LHCN-M2 (cell line): ENCODE measurements at places on chromosomes 2 and 18.

- no peak for DNase-seq
Observed at GRCh38 chr2:200781616-200782015, 30.1 kb upstream of the BZW1 start.

DNA sequence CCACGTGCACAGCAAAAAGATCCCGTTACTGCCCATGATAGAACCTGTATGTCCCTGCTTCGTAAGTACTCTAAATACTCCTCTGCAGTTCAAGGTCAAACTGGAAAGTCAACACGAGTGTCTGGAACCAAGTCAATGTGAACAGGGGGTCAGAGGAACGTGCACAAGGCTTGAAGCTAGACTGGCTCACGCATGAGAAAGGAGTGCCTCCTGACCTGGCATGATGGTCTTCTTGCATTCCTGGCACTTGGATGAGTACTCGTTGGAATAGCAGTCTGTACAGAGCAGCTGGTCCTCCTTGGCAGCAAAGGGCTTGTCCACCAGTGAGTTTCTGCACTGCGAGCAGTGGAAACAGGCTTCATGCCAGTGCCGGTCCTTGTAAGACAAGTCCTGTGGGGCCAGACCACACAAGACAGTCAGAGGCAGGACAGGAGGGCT is 25.5 kb downstream of the FHL2 start:
- no peak for DNase-seq

- DNase-seq, result no peak
Observed at GRCh38 chr2:73069041-73069854, 2.3 kb downstream of the SFXN5 start.

DNA sequence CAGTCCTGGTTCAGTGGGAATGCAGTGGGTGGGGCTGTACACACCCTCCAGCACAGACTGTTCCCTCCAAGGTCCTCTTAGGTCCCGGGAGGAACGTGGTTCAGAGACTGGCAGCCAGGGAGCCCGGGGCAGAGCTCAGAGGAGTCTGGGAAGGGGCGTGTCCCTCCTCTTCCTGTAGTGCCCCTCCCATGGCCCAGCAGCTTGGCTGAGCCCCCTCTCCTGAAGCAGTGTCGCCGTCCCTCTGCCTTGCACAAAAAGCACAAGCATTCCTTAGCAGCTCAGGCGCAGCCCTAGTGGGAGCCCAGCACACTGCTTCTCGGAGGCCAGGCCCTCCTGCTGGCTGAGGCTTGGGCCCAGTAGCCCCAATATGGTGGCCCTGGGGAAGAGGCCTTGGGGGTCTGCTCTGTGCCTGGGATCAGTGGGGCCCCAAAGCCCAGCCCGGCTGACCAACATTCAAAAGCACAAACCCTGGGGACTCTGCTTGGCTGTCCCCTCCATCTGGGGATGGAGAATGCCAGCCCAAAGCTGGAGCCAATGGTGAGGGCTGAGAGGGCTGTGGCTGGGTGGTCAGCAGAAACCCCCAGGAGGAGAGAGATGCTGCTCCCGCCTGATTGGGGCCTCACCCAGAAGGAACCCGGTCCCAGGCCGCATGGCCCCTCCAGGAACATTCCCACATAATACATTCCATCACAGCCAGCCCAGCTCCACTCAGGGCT is 17.5 kb upstream of the FAHD2A start:
- DNase-seq, result peak; percentile 8

DNA sequence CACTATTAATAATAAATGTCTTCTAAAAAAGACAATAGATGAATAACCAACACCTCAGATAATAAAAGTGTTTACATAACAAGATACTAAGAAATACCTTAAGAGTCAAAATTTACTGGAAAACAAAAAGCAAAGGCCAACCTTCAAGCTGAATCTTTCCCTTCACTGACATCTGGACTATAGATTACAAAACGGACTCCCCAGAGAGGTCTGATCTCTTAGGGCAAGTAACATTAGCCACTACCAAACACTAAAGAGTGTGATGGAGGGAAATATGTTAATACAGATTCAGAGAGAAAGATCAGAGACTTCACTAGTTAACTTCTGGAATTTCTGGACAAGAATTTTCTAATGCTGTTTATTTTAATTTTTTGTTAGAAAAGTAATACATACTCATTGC is 13.9 kb downstream of the CLASP1 start:
- peak; percentile 59 for DNase-seq

GRCh38 chr2:13522917-13523821 is 806.4 kb downstream of the TRIB2 start:
- DNase-seq, result peak; percentile 5

DNA sequence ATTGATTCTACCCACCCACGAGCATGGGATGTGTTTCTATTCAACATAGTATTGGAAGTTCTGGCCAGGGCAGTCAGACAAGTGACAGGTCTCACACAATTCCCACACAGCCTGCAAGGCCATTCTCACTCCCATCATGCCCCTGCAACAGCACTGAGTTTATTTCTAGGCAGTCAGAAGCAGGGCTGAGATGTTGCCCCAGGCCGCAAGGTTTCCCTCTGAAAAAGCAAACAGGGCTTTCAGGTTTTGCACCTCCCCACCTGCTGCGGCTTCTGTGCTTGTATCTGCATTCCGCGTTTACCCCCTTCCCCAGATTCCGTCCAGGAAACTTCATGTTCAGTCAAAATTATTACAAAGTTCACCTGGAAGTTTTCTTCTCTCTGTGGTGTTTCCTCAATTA is 9.4 kb upstream of the TACR1 start:
- no peak for DNase-seq

- DNase-seq, result peak; percentile 4
Observed at GRCh38 chr18:13725566-13726231, 659 bp downstream of the FAM210A start.

DNA sequence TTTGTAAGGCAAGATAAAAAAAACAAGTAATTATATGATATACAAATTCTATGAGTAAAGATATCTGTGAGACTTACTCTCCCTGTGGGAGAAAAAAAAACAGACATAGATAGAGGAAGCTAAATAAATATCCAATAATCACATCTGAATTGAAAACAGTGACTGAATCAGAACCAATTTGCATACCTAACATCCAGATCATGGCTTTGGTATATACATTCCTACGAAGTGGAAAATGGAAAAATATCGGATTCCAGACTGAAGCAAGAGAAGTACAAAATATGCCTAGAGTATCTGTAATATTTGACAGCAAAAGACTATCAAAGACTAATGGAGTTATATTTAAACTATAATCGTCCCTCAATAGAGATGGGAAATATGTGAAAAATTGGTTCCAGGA is 1108.1 kb upstream of the CHAC2 start:
- no peak for DNase-seq

- DNase-seq, result no peak
Observed at GRCh38 chr2:16373341-16373740, 292.3 kb downstream of the CYRIA start.

DNA sequence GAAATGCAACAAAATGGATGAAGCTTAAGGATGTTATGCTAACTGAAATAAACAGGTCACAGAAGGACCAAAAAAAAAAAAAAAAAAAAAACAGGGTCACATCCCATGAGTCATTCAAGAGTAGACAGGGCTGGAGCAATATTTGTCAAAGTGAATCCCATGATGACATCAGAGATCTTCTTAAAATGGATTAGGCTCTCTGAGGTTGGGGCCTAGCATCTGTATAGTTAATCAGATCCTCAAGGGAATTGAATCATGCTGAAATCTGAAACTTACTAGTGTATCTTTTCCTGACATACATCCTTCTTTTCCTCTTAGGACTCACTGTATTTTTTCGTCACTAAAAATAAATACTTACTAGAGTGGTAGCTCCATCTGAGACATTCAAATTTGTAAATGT is 380.6 kb upstream of the NXPH2 start:
- peak; percentile 94 for DNase-seq

GRCh38 chr2:11393711-11394236 is 49.3 kb upstream of the ROCK2 start:
- DNase-seq, result no peak

- no peak for DNase-seq
Observed at GRCh38 chr2:27225526-27225925, 8.4 kb downstream of the CAD start.

DNA sequence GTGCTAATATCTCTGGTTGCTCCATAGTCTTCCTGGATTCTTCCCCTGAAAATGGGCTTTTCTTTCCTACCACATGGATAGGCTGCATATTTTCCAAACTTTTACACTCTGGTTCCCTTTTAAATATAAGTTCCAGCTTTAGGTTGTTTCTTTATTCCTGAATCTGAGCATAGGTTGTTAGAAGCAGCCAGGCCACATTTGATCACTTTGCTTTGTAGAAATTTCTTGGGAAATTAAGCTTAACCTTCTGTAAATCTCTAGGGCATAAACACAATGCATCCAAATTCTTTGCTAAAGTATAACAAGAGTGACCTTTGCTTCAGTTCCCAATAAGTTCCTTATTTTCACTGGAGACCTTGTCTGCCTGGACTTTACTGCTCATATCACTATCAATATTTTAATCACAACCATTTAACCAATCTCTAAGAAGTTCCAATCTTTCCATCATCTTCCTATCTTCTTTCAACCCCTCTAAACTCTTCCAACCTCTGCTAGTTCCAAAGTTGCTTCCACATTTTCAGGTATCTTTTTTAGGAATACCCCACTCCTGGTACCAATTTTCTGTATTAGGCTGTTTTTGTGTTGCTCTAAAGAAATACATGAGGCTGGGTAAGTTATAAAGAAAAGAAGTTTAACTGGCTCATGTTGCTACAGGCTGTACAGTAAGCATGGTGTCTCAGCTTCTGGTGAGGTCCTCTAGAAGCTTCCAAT is 389.6 kb upstream of the HS6ST1 start:
- no peak for DNase-seq

GRCh38 chr2:47260971-47261370 is 105.9 kb upstream of the STPG4 start:
- no peak for DNase-seq

GRCh38 chr18:27749194-27749593 is 427.7 kb downstream of the CDH2 start:
- DNase-seq, result no peak

- no peak for DNase-seq
Observed at GRCh38 chr2:103594823-103595222, 833.0 kb downstream of the TMEM182 start.

- DNase-seq, result no peak
Observed at GRCh38 chr2:237480556-237480955, 6.5 kb upstream of the MLPH start.

GRCh38 chr2:230160112-230160660 is 59.6 kb downstream of the SP110 start:
- peak; percentile 34 for DNase-seq

- peak; percentile 75 for DNase-seq
Observed at GRCh38 chr2:67752969-67753368, 309.8 kb downstream of the C1D start.

DNA sequence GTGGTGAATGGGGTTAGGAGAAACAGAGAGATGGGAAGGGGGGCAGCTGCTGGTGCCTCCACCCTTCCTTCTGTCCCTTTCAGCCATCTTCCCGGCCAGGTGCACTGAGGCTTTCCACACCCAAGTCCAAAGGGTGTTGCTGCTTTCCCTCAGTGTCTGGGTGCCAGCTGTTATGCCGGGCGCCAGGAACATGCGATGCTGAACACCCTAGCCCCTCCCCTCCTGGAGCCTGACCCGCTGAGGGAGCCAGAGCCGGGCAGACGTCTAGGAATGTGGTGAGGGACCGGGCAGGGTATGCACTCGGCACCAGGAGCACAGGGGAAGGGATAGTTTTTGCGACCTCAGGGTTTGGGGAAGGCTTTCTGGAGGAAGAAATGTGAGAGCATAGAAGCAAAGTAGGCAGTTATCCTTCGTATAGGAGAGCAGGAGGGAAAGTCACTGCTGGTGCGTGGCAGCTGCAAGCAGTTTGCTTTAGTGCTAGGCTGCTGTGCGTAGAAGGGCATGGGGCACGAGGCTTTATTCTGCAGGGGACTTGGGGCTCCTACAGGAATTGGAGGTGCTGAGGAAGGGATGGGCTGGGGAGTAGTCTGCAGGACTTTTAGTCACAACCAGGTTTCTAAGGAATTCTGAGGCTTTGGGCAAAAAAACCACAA is 147.7 kb downstream of the TSN start:
- DNase-seq, result no peak

- DNase-seq, result peak; percentile 89
Observed at GRCh38 chr2:23273786-23274185, 111.2 kb upstream of the KLHL29 start.

GRCh38 chr2:217092710-217093379 is 233.0 kb upstream of the TNP1 start:
- DNase-seq, result no peak

GRCh38 chr2:132419941-132420340 is 3.3 kb downstream of the GPR39 start:
- DNase-seq, result no peak

- DNase-seq, result no peak
Observed at GRCh38 chr18:63564021-63564420, 21.9 kb downstream of the SERPINB12 start.

DNA sequence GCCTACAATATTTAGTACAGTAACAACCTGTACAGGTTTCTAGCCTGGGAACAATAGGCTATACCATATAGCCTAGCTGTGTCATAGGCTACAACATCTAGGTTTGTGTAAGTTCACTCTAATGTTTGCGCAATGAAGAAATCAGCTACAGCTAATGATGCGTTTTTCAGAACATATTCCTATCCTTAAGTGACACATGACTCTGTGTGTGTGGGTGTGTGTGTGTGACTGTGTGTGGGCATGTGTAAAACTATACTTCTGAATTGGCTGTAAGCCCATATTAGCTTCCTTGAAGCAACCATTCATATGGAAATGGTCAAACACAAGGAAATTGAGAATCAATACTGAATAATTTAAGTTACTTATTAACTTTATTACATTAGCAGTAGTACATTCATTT is 120.8 kb upstream of the SULT1C3 start:
- DNase-seq, result no peak

DNA sequence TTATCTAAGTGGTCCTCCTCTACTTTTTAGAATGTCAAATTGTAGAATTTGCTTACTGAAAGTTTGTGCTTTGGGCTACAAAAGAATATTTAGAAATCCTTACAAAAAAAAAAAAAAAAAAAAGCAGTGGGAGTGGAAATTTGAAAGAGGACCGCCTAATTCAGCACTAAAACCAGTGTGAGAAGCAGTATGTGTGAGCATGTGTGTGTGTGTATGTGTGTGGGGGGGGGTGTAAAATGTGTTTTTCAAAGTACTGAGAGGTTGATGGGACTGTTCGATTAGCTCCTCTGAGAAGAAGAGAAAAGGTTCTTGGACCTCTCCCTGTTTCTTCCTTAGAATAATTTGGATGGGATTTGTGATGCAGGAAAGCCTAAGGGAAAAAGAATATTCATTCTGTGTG is at the start of gene VIT:
VIT (plus strand) TSS at position 175 of the 400 bp plus-strand sequence. CDS start 19,664 bp downstream, outside the sequence.
- DNase-seq, result peak; percentile 60

- DNase-seq, result no peak
Observed at GRCh38 chr18:32280911-32281310, 91.1 kb downstream of the MEP1B start.

DNA sequence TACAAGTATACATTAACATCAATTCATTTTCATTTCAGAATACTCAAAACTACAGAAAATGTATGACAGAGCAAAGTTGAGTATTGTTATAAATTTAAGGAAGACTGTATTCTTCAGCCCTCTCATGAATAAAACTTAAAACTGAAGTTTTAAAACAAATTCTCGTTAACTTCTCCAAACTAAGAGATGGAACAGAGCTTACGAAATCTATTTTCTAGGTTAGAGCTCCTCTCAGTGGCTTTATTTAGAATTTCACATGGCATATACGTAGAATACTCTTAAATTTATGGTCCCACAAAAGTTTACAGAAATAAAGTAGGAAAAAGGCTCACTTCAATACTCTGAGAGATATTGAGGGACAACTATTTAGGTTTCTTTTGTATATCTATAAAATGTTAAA is 612.1 kb downstream of the KCNJ3 start:
- DNase-seq, result peak; percentile 21
